ENCODE measurements at places on chromosomes 11 and 22. TPM values are rescaled to one million over a fixed set of nuclear protein-coding genes. Genes with fewer than 3 reads are reported as not detected.

The SLC15A3 gene
- total RNA-seq = 23.1 TPM

GRCh38 chr11:76653012-76653673, 17.4 kb downstream of the LRRC32 start:
- DNase-seq = no peak

DNA sequence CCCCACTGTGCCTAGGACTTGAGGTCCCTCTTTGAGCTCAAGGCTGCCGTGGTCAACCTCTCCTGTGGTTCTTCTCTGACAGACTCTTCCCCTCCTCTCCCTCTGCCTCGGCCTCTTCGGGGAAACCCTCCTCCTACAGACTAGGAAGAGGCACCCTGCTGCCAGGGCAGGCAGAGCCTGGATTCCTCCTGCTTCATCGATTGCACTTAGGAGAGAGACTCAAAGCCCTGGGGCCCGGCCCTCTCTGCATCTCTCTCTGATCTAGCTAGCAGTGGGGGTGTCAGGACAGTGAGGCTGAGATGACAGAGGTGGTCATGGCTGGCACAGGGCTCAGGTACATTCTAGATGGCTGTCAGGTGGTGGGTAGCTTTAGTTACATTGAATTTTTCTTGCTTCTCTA, 63.6 kb upstream of the EMID1 start:
- DNase-seq = peak; percentile 55

GRCh38 chr11:116517584-116517983, 255.2 kb downstream of the BUD13 start:
- DNase-seq = no peak

- DNase-seq = no peak
Observed at GRCh38 chr11:26078231-26078821, 253.6 kb upstream of the ANO3 start.

DNA sequence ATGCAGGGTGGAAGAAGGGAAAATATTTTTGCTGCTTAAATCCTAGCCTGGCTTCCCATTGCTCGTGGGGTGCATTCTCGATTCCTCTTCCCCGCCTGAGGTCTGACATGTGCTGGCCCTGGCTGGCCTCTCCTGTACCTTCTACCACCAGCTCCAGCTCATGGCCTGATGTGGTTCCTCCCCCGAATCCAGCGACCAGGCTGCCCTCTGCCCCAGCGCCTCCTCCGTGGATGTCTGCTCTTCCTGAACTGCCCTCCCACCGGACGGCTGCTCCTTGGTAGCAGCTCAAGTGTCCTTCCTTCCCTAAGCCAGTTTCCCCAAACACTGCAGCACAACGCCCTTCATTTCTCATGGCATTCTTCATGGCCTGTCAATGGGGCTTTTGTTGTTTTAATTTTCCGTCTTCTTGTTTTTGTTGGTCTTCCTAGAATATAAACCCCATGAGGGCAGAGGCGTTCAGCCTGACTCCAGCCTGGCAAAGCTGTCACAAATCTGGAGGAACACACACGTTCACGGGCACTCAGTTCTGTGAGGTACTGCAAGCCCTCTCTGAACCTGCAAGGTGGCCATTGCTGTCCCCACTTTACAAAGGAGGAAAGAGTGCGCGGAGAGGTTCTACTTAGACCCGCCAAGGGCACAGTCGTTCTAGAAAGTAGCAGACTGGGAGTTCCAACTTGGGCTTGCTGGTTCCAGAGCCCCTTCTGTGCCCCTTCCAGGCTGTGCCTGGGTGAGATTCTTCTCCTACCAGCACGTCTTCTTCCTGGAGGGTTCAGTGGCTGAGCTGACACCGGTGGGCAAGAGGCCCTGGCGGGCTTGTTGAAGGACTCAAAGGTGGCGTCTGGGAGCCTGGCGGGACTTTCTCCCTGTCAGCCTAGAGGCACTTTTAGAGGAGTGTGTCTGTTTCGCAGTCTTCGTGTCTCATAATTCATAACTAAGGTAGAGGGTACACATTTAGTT, 953 bp upstream of the LRP5 start:
- DNase-seq = no peak

DNA sequence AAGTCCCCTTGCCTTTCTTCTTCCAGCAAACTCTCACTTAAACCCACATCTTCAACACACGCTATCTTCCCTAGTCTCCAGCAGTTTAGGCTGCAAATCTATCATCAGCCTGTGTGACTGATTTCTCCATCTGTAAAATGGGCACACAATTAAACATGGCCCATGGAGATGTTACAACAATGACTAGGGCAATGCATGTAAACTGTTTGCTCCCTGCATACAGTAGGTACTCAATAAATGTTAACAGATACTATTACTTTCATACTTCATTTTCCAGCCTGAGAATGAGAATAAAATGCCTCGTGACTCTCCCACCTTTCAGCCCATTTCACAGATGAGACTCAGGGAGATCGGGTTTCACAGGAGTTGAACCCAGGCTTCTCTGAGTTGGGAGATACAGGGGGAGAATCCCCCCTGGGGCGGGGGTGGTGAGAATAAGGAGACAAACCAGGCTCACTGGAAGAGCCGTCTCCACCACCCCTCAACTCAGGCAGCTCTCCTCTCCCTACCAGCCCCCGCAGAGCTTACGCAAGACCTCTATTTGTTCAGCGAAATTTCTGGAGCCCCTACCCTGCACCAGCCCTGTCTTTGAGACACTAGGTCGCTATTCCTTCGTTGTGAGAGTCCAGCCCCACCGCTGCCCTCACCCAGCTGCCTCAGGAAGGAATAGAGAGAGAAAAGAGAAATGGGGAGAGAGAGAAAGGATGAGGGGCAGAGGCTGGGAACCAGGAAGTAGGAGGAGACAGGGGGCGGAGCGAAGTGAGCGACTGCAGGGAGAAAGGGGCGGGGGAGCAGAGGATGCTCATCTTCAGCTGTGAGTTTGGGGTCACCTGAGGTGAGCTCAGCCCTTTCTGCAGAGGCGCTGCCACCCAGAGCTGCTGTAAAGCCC, 42.1 kb upstream of the KLHL35 start:
- DNase-seq = no peak

DNA sequence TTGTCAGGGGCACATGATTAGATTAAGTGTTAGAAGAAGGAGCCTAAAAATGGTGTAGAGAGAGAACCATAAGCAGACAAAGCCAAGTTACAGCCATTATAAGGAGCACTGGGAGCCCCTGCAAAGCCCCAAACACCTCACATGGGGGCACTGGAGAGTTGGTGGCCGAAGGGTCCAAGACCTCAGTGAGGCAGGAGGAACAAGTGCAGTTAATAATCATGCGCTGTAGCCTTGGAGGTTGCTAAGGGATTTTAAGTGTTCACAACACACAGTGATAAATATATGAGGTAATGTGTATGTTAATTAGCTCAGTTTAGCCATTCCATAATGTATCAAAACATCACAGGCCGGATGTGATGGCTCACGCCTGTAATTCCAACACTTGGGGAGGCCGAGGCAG, 54.4 kb upstream of the JAM3 start:
- DNase-seq = no peak

- no peak for DNase-seq
Observed at GRCh38 chr11:26761361-26761809, 39.5 kb upstream of the SLC5A12 start.

DNA sequence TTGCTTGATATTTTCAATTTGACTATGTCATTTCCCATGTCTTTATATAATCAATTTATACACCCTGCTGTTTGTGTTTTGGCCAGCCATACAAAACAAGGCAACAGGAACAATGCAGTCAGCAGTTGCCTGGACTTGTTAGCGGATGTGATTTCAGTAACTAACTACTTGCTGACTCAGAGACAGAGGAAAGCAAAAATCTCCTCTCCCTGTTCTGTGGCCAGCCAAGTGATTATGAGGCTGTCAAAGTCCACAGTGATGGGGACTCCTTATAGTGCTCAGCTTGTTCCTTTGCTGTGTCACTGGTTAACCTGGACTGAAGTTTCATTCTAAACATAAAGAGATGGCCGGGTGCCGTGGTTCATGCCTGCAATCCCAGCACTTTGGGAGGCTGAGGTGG, 32.6 kb upstream of the APLP2 start:
- no peak for DNase-seq

DNA sequence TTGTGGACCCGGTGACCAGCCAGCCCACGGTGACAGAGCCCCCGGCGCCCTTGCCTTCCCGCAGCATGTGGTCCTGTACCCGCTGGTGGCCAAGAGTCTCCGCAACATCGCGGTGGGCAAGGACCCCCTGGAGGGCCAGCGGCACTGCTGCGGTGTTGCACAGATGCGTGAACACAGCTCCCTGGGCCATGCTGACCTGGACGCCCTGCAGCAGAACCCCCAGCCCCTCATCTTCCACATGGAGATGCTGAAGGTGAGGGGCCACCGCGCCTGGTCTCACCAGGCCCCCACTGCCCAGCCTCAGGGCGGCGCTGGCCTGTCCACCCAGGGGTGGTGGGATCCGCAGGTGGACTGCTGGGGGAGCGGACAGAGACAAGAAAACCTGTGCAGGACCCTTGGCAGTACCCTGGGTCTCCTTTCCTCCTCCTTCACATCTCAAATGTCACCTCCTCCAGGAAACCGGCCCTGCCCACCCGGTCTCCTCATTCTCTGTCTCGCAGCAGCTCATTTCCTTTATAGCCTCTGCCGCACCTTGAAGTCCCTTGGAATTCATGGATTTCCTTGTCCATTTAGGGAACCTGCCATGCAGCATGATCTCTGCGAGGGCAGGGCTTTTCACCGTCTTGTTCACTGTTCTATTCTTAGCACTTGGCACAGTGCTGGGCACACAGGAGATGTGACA, 6.5 kb downstream of the AIP start:
- no peak for DNase-seq

The NELL1 gene
- 0.49 TPM for total RNA-seq

DNA sequence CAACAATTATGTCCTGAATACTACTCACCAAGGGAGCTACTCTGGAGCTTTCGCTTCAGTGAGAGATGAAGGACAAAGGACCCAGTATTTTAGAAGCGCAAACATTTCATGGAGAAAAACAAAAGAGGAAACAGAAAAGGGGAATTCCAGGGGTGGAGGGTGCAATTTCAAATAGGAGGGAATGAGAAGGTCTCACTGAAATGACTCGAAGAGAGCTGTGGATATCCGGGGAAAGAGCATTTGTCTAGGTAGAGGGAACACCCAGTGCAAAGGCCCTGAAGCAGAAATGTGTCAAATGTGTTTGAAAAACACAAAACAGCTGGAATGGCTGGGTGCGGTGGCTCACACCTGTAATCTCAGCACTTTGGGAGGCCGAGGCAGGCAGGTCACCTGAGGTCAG, 2.4 kb downstream of the RPS19BP1 start:
- DNase-seq = no peak

The MMP12 gene
- total RNA-seq = not detected

- DNase-seq = no peak
Observed at GRCh38 chr11:103536335-103536722, 427.1 kb downstream of the DYNC2H1 start.

- no peak for DNase-seq
Observed at GRCh38 chr22:39518144-39518786, 2.1 kb upstream of the ATF4 start.
